CD4-positive, alpha-beta T cell treated with Interleukin-12 subunit alpha and Interleukin-12 subunit beta, for 1 hour (primary cell): ENCODE measurements at places on chromosomes 7 and 10.
A peak's percentile ranks its signal among the peaks of the same experiment; 100 is the strongest.

GRCh38 chr7:27871866-27872265 lies 131.9 kb downstream of the TAX1BP1 start:
- no peak for DNase-seq

DNA sequence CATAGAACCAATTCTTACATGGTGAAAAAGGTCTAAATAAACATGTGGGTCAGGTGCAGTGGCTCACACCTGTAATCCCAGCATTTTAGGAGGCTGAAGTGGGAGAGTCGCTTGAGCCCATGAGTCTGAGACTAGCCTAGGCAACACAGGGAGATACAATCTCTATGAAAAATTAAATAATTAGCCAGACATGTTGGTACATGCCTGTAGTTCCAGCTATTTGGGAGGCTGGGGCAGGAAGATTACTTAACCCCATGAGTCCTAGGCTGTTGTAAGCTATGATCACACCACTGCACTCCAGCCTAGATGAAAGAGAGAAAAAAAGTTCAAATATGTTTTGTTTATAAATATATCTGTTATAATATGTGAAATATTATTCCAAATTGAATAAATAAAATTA lies 643.6 kb downstream of the IPMK start:
- no peak for DNase-seq

DNA sequence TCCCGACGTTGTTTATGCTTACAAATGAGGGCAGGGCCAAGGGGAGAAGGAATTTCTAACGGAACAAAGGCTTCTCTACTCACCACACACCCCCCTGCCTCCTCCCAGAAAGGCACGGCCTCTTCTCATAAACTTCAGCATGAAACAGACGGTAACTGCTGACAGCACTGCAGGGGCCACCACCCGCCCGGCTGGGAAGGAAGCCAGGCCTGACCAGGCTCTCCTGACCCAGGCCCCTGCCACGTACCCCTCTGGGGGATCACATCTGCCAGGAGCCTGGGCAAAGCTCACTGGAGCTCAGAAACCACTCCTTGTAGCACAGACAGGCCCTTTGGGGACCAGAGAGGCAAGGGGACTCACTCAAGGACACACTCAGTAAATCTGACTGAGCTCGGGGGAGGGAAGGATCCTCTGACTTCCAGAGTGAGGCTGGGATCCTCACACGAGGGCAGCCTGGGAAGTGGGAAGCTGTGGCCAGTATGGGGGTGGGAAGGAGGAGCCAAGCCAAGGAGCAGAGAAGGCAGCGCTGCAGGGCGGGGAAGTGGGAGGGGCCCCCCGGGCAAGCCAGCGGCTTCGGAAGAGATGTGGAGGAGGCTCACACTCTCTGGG lies 46.1 kb downstream of the ZCCHC24 start:
- no peak for DNase-seq

- DNase-seq: no peak
These were observed 85.3 kb downstream of the SEMA3C start for GRCh38 chr7:80833289-80834268.

GRCh38 chr7:112018305-112019030 lies 187.7 kb downstream of the DOCK4 start:
- DNase-seq: no peak

DNA sequence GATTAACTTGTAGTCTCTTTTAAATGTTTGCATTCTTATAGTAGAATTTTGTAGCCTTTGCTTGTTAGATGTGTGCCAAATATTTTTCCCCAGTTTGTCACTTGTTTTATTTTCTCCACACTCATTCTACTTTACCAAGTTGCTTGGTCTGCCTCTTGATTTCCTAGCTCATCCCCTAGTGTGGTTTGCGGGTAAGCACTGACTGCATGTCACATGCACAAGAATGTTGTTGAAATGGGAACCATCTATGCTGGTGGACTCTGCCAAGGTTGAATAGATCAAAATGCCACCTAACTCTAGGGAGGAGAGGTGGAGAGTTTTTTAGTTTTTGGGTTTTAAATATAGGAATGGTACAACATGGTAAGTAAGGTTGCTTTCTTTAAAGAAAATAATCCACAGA lies 47.6 kb downstream of the FZD1 start:
- DNase-seq: no peak

GRCh38 chr10:59460601-59461000 lies 98.3 kb upstream of the FAM13C start:
- no peak for DNase-seq

DNA sequence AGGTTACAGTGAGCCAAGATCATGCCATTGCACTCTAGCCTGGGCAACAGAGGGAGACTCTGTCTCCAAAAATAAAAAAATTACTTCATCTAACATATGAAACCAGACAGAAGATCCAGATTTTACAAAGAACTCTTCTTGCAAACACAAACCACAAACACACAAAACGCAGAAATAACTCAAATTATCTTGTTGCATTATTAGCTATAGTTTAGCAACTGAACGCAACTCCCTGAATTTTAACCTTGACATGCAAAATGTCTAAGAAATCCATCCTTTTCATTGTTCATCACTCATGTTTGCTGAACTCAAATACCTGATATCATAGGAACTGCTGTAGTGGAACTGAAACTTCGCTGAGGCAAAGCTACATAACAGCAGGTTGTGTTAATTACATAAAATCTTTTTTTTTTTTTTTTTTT lies 64.1 kb downstream of the MICU1 start:
- no peak for DNase-seq

- DNase-seq: no peak
These were observed 923.5 kb downstream of the LRMDA start for GRCh38 chr10:76354921-76355320.

DNA sequence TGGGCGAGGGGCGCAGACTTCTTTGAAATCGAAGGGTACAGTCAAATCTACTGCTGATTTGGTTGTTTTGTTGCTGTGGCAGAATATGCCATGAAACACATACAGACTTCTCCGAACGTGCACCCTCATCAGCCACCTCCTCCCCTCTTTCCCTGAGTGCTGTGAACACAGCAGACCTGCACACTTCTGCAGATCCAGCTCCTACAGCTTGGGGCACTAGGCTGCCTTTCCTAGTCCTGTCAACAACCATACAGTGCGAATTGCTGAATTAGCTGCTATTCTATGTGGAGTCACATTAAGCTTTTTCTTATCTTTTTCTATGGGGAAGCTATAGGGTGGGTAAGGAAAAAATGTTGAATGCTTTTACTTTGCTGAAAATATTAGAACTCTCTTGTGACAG lies 57.5 kb downstream of the COL17A1 start:
- peak; percentile 23 for DNase-seq

GRCh38 chr7:132806834-132807233 lies 230.6 kb upstream of the PLXNA4 start:
- DNase-seq: no peak

DNA sequence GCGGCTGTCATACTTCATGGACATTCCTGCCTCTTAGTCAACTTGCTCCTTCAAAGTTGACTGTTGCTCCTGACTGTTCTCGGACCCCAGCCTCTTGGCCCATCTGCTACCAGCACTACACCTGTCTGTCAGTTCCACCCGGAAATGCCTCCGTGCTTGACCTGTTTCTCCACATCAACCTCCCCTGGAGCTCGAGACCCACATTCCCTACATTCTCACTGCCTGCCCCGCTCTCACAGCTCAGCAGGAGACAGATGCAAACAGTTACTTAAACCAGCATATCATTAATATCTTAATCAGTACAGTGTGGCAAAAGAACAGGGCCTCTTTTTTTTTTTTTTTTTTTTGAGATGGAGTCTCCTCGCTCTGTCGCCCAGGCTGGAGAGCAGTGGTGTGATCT lies 174.3 kb downstream of the NRP1 start:
- no peak for DNase-seq

GRCh38 chr10:70331486-70332268 lies 47.9 kb upstream of the NPFFR1 start:
- DNase-seq: peak; percentile 55

GRCh38 chr10:73584737-73585136 lies 6.4 kb downstream of the USP54 start:
- no peak for DNase-seq

DNA sequence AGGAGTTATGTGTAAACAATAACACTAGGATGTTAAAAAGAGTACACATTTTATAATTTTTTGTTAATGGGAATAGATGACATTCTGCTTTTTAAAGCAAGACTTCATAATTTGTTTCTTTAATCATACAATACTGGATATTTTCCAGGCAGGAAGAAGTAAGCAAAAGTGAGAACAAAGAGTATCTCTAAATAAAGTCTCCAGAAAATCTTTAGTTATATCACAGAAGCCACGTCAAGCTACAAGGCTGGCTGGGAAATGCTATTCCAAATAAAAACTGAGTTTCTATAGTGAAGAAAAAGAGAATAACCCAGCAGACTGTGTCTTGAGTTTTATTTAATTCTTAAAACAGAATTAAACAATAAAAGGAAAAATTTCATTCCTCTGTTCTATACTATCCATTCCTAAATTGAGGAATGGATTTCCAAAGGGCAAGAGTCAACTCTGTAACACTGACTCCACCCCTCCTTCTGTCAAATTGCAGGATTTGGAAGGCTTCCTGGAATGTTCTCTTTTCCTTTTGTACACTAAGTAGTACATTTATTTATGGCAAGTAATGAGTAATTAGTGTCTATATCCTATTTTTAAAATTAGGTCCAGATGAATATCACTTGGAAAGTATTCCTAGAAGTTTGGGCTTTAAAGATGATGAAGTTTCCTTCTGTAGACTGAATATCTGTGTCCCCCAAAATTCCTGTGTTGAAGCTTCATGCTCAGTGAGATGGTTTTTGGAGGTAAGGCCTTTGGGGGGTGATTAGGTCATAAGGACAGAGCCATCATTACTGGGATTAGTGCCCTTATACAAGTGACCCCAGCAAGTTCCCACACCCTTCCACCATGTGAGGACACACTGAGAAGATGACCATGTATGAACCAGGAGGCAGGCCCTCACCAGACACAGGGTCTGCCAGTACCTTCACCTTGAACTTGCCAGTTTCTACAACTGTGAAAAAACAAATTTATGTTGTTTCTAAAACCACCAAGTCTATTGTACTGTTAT lies 290.9 kb downstream of the CRPPA start:
- no peak for DNase-seq

DNA sequence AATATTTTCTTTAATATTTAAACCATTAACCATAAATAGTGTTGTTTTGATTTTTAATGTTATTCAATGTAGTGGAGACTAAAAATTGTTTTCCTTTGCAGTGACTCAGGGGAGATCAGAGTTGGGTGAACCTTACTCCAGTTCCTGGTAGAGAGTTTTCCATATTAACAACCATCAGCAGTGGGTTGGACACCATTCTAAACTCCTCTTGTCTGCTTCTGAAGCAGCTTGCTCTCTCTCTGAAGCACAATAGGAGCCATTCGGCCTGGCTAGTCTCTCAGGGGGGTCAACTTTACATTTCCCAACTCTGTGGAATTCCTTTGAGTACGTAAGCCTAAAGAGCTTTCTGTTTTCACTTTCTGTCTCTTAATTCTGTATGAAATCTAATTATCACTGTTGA lies 9.4 kb upstream of the NRG3 start:
- DNase-seq: no peak

DNA sequence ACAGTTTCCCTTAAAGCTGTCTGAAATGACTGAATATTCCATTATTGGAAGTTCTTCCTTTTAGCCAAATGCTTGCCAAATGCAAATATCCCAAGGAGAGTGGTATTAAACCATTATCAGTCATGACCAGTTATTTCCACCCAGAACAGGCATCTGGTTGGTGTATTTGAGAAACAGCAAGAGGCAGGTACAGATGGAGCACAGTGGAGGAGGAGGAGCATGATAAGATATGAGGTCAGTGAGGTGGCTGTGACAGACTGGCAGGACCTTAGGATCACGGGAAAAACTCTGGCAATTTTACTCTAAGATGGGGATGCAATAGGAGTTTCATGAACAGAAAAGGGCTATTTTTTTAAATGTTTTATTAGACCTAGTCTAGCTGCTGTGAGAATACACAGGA lies 6.4 kb downstream of the HEPACAM2 start:
- DNase-seq: no peak

DNA sequence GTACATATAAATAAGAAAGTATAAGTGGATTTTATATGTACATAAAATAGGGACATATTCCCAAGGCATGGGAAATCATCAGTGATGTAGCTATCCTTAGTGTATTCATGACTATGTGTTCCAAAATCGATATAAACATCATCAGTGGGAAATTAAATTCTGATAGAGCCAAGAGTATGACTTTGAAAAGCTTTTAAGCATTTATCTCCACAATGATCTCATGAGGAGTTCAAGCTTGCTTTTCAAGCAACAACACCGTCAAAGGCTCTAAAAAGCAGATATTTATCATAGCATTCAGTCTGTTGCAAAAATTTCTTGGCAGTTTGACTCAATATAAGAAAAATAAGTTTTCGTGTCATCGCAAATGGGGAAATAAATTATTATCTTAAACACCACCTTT lies 14.5 kb upstream of the NEBL start:
- no peak for DNase-seq

DNA sequence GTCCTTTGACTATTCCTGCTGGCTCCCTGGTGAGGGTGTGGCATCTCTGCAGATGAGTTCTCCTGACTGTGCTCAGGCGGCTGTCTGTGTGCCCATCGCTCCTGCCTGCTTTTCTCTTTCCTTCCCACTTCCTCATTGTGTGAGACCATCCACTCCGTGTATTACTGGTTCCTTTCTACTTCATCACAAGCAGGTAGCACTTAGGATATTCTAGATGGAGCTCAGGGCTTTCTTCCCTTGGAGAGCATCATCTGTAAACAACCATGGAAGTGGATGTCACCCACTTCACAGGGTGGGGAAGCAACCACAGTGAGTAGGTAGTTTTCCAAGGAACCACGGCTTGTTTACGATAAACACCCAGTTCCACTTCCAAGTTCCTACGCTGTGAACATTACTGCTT lies 15.7 kb downstream of the DNAJB6 start:
- no peak for DNase-seq

DNA sequence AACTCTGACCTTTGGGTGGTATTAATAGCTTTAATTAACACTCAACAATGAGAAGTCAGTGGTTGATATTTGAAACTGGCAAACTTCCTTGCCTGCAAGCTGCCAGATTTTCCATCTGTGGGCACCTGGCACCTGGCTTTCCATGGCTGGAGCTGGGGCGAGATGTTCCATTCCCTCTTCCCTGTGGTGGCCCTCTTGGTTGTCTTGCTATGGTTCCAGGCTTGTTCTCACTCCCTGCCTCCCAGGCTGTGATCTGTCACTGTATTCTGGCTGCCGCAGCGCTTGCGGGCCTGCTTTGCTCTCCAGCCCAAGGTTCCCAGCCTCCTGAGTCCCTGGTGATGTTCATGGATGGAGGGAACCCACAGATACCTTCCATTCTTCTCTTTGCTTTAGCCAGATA lies 201.0 kb downstream of the FRMD4A start:
- DNase-seq: no peak

DNA sequence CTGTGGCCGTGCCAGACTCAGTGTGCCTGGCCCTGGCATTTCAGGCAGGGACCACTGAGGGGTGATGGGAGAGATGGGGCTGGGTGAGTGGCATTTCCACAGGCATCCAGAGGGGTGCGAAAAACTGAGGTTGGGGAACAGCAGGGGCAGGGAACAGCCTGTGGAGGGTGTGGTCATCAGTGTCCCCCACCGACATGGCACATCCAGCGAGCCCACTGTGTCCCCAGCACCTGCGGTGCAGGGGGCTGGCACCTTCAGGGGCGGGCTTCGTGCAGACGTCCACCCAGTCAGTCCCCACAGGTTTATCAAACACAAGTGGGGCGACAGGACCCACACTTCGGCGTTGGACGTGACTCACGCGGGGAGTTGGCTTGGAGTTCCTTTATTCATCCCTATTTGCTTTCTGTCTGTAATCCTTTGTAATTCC lies 14.8 kb downstream of the CUX1 start:
- DNase-seq: no peak
